ENCODE measurements at places on chromosomes 16 and 17. TPM values are rescaled to one million over a fixed set of nuclear protein-coding genes. Genes with fewer than 3 reads are reported as not detected.

DNA sequence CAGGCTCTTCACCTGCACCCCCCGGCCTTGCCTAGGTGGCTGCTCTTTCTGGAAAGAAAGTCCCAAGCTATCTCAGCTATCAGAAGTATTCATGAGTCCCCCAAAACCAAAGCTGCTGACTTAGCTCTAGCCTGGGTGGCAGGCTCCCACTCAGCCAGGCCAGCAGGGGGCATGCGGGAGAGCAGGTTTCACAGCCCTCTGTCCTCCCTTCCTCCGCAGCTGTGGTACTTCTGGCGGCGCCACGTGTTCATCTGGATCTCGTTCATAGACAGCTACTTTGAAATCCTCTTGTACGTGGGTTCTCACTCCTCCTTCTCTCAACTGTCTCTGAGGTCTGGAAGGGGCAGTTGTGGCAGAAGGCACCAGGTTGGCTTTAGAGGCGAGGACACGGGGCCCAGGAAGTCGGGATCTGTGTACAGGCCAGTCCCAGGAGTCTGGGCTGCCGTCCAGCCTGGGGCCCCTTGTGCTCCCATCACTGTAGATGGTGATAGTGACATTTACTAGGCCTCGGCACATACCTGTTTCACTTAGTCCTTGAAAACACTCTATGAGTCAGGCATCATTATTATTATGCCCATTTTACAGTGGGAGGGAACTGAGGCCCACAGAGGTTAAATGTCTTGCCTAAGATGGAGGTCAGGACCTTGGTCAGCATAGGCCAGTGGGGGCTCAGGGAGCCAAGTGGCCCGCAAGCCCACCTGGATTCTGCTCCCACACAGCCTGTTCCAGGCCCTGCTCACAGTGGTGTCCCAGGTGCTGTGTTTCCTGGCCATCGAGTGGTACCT lies 12.9 kb downstream of the TRPV2 start:
- H3K36me3 ChIP-seq, result peaks cover 52% of the 10 kb centered on the region
- no peaks in the 10 kb centered on the region for H3K4me1 ChIP-seq
- no peak overlapping the region for H3K4me3 ChIP-seq
- no peaks in the 10 kb centered on the region for H3K27me3 ChIP-seq

GRCh38 chr16:89370081-89370511 lies 120.3 kb downstream of the ANKRD11 start:
- no peaks in the 10 kb centered on the region for H3K27me3 ChIP-seq
- no peak for DNase-seq
- H3K36me3 ChIP-seq, result peaks cover 42% of the 10 kb centered on the region
- H3K27ac ChIP-seq, result no peak overlapping the region
- no peak overlapping the region for H3K4me3 ChIP-seq

The EVPLL gene
- not detected for total RNA-seq

The PRAC2 gene
- total RNA-seq, result not detected

The CYGB gene
- 0.49 TPM for total RNA-seq

The RAD51D gene
- total RNA-seq, result 22.9 TPM

The RNF43 gene
- total RNA-seq, result 1.5 TPM

DNA sequence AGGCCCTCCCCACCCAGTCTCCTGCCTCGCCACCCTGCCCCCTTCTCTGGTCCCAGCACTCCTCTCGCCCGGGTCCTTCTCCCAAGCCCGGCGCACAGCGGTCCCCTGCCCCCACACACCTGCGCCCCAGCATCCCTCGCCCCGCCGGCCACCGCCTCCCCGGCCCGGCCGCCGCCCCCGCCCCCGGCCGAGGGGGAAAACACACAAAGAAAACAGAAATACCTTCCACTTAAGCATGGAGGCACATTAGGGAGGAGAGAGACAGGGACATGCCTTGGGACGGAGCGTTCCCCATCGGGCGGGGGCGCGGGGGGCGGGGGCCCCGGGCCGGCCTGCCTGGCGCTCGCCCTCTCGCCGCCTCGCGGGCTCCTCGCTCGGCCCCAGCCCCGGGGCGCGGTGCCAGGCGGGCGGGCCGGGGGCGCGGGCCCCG lies 326 bp downstream of the SRCIN1 start:
- H3K4me1 ChIP-seq, result peaks cover 15% of the 10 kb centered on the region
- H3K27ac ChIP-seq, result no peak overlapping the region
- peak overlapping the region; percentile 64 for H3K4me3 ChIP-seq
- peaks cover 61% of the 10 kb centered on the region for H3K27me3 ChIP-seq

DNA sequence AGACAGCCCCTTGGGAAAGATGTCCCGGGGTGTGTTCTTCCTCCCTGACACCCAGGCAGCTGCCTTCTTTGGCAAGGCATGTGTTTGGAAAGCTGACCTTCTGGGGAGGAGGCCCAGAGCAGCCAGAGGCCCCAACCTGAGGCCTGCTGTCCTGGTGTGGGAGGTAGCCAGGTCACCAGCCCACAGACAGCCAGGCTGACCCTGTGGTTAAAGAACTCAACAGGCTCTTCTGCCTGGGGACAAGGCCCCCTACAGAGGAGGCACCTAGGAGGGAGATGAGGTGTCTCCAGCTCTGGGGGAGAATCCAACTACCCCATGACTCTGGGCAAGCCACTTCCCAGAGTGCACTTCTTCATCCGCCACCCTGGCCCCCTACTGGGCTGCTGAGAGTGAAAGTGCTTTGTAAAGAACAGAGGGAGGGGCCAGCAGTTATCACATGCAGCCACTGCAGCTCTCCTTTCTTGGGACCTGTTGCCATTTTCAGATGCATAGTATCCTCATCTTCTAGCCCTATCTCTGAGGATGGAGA lies 13.1 kb upstream of the SREBF1 start:
- peak overlapping the region; percentile 24 for H3K27ac ChIP-seq
- H3K27me3 ChIP-seq, result no peaks in the 10 kb centered on the region
- no peak for DNase-seq
- no peak overlapping the region for H3K4me3 ChIP-seq

The SMURF2 gene
- total RNA-seq, result 23.0 TPM

The TSNAXIP1 gene
- 1.9 TPM for total RNA-seq

GRCh38 chr17:59496178-59496577 lies 69.2 kb upstream of the DHX40 start:
- no peaks in the 10 kb centered on the region for H3K4me1 ChIP-seq
- H3K36me3 ChIP-seq, result no peaks in the 10 kb centered on the region
- no peak for DNase-seq
- peaks cover 5% of the 10 kb centered on the region for H3K27me3 ChIP-seq
- no peak overlapping the region for H3K4me3 ChIP-seq
- H3K27ac ChIP-seq, result no peak overlapping the region

DNA sequence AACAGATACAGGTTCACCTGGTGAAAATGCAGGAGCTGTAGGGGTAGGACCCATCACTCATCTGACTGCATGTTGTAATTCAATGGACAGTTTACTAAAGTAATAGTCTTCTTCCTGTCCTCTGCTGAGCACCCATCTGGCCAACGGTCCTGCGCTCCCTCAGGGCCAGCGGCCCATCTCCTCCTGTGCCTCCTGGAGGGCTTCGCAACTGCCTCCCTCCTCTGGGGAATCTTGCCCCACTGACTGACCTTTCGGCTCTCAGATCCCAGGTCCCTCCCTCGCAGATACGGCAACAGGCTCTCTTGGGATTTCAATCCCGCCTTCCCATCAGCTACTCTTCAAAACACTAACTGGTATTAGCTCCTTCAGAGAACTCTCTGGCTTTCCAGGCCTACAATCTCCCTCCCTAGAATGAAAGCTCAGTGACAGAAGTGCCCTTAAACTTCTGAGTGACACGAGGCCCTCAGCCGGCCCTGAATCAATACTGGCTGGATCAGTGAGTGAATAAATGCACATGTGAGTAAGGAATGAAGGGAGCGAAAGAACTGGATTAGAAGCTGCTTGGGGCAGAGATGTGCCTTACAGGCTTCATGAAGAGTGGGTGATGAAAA lies 1.3 kb downstream of the PEMT start:
- peak overlapping the region; percentile 32 for H3K27ac ChIP-seq
- no peaks in the 10 kb centered on the region for H3K27me3 ChIP-seq
- DNase-seq, result no peak

DNA sequence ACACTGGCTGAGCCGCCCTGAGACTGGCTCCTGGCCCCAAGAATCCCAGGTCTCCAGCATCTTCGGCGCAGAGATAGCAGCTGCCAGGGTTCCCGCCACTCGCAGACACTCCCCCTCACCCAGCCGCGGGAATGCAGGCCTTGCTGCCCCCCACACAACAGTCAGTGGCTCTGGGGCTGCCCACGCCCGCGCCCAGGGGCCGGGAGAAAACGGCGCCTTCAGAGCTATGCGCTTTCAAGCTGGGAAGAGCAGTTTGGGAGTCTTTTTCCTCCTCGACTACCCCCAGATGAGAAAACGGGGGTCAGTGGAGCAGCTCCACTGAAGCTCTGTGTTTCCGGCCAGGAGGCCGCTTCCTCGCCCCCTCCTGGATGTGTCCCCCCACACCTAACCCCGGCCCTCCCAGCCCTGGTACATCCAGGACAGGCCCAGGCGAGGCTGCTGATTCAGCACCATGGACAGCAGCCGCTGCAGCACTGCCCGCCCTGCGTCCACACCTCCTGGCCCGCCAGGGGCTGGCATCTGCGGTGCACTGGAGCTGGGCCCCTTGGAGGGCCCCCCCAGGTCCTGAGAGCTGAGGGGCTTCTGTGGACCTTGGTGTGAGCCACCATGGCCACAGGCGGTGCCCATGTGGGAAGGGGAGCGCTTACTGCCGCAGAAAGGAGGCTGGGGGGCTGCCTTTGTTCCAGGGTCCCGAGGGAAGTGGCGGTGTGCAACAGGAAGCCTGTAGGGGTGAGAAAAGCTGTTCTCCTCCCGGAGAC lies 35.7 kb downstream of the CACNA1H start:
- H3K36me3 ChIP-seq, result no peaks in the 10 kb centered on the region
- H3K4me1 ChIP-seq, result no peaks in the 10 kb centered on the region
- H3K4me3 ChIP-seq, result no peak overlapping the region

- H3K36me3 ChIP-seq, result no peaks in the 10 kb centered on the region
- DNase-seq, result no peak
- no peaks in the 10 kb centered on the region for H3K4me1 ChIP-seq
Observed at GRCh38 chr16:76511203-76511602, 234.0 kb downstream of the CNTNAP4 start.

DNA sequence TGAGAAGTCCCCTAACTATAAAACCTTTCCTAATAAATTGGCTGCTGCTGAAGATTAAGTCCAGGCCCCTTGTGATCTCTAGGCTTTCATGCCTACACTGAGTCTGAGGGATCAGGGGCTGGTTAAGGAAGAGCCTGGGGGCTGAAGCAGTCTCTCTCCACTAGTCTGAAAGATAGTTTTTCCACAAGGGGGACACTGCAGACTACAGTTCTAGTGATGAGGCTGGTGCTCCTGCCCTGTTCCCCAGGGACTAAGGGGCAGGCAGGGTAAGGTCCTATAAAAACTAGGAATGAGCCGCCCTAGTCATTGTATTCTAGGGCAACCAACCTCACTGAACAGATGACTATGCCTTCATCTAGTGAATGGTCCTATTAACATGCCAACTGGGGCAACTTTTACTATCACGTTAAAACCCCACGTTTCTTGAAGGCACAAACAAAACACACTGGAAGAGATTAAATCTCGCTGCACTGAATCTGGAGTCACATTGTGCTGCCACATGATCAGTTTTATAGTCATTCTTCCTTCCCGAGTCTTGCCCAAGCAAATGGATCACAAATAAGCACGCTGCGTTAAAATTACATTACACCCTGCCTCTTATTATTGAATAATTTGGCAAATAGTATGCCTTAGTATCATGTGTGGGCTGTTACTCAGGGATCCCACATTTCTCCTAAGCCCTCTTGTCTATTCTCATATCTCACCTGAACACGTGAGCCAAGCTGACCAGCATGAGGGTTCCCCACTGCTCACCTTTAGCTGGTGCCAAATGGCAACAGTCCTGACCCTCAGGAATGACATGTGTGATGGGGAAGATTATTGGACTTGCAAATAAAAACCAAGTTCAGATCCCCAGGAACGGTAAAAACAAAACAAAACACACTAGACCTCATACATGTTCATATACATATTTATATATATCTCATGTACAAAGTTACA lies 95.4 kb upstream of the TOB1 start:
- H3K36me3 ChIP-seq, result peaks cover 25% of the 10 kb centered on the region
- no peaks in the 10 kb centered on the region for H3K27me3 ChIP-seq
- no peak overlapping the region for H3K4me3 ChIP-seq
- DNase-seq, result no peak

DNA sequence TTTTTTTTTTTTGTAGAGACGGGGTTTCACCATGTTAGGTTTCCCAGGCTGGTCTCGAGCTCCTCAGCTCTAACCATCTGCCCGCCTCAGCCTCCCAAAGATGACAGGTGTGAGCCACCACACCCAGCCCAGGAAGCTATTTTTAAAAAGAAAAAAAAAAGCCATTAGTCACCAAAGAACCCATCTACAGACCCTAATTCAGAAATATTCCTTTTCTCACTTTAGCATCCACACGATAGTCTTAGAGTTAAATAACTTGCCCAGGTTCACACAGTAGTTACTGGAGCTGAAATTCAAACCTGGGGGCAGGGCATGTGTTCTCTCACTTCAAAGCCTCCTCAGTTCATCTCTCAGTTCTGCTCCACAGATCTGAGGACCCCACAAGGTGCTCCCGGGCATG lies 70.3 kb upstream of the NOL11 start:
- no peak overlapping the region for H3K4me3 ChIP-seq
- peaks cover 2% of the 10 kb centered on the region for H3K36me3 ChIP-seq
- H3K27ac ChIP-seq, result no peak overlapping the region
- H3K27me3 ChIP-seq, result no peaks in the 10 kb centered on the region
- H3K4me1 ChIP-seq, result peaks cover 6% of the 10 kb centered on the region
